ENCODE measurements at places on chromosomes 12 and 14.

- no peak for DNase-seq
Observed at GRCh38 chr12:92595663-92596062, 107.1 kb upstream of the PLEKHG7 start.

- DNase-seq: no peak
Observed at GRCh38 chr14:95258754-95259593, 60.7 kb downstream of the CLMN start.

DNA sequence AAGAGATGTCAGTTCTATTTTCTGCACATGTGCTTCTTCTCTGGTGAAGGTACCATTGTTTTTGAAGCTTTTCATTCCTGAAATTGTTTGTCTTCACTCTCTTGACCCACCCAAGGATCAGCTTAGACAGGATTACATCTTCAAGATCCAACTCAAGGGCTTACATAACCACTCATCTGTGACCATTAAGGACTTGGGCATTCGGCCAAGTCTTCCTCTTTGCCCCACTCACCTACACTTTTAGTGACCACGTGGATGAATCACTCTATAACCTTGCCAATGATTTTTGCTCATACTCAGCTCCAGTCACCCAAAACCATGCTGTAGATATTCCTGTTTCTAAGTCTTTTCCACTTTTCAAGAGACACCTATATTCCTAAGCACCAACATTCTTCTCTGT lies 36.5 kb upstream of the SSTR1 start:
- DNase-seq: no peak

DNA sequence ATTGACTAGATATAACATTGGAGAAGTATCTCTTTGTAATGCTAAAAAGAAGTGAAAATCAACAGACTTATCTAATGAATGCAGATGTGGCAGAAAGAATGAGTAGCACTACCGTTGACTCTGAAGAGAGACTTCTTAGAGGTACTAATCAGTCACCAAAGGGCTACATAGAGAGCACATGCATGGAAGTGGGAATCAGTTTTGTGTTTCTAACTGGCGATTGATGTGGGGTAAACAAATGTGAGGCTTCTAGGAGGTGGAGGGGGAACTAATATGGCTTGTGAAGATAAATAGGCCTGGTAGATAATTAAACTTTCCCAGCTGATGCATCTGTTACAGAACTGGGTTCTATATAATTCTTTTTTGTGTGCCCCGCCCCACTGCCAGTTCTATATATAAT lies 10.5 kb downstream of the COCH start:
- no peak for DNase-seq

- no peak for DNase-seq
Observed at GRCh38 chr12:4046495-4046840, 173.3 kb upstream of the PARP11 start.
